ENCODE measurements at places on chromosomes 11 and 22.

GRCh38 chr11:108278546-108278945 is 55.7 kb downstream of the ATM start:
- no peak for DNase-seq

DNA sequence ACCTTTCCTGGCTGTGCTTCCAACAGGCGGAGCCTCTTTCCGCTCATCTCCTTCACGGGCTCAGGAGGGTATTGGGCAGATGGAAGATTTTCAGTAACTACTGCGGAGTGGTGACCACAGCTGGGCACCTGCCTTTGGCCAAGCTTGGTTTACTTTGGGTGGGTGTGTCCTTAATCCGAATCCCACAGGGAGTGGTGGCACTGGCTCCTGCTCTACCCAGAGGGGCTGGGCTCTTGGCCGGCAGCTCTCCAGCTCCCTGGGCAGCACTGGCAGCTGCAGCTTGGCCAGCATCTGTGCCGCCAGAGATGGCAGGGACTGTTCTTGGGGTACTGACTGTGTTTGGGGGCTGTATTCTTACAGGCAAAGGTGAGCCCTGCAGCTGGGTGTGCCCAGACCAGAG is 29.8 kb downstream of the BID start:
- DNase-seq, result no peak

GRCh38 chr22:49068861-49069500 is 758.7 kb downstream of the BRD1 start:
- DNase-seq, result no peak

DNA sequence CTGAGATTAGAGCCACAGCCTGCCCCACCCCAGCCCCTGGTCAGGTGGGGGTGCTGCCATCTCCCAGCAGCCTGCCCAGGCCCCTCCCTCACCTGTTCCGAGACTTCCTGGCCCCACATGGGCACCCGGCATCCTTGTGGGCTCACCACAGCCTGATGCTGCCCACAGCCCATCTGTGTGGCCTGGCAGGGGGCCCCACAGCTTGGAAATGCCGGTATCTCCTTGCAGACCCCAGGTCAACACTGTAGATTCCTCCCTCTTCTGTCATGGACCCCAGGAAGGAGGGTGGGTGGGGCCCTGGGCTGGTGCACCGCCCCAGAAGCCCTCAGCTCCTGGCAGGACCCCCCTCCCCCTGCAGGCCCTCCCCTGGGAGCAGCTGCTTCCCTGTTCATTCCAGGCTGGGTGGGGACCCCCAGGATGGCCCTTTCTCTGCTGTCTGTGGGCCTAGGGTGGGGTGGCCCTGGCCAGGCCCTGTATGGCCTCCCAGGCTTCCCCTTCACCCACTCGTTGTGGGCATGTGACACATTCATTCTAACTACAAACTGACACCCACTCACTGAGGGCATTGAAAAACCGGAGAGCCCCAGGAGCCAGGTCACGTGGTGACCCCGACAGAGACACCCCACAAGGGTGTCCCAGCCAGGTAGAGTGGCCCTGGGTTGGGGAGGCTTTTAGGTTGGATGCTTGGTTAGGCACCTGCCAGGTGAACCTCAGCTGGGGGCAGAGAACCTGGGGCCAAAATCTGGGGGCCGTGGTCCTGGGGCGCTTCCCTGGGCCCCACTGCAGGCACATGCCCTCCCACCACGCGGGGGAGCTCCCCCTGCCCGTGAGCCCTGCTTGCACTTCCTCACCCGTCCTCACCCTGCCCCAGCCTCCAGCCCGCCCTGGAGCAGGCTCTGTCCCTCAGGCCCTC is 44.1 kb upstream of the CCDC188 start:
- DNase-seq, result no peak

DNA sequence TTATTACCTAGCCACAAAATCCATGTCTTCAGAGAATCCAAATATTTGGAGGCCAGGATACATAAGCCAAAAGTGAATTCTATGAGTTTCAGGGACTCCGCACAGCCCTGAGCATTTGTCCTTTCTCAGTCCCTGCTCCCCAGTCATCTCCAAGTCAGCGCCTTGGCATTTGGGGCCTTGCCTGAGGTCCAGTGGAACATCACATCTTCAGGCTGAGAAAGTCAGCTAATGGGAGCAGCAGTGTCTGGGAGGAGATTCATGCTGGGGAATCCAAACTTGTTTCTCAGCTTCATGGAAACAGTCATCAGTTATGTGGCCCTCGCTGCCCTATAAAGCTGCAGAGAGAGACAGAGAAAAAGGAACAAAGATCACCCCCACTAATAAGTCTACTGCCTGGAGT is 70.9 kb downstream of the BARX2 start:
- no peak for DNase-seq

- no peak for DNase-seq
Measured at GRCh38 chr11:44661311-44661717, 65.4 kb upstream of the TSPAN18 start.

DNA sequence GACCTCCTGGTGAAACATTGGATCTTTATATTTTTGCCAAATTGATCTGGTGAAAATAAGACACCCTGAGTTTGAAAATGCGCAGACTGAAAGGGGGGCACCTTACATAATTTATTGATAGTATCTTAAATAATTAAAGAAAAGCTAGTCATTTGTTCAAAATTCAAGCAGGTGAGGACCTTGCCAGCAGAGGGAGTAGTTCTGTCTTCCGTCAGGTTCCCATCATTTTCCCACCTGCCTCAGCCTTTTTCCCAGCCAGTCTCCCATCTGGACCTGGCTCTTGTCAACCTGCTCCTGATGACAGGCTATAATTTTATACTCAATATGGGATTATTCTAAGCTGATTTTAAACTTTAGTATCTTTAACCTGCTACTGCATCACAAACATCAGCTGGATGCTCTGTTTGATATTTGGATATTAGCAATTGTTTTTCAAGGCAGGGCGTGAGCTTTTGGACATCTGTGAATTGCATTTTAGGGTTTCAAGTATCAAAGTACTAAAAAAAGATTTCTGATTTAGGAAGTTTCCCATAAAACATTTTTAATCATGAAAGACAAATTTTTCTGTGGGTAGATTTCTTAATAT is 132.0 kb downstream of the ELP4 start:
- DNase-seq, result peak; percentile 10

GRCh38 chr11:123430721-123431497 is 840 bp downstream of the GRAMD1B start:
- no peak for DNase-seq

DNA sequence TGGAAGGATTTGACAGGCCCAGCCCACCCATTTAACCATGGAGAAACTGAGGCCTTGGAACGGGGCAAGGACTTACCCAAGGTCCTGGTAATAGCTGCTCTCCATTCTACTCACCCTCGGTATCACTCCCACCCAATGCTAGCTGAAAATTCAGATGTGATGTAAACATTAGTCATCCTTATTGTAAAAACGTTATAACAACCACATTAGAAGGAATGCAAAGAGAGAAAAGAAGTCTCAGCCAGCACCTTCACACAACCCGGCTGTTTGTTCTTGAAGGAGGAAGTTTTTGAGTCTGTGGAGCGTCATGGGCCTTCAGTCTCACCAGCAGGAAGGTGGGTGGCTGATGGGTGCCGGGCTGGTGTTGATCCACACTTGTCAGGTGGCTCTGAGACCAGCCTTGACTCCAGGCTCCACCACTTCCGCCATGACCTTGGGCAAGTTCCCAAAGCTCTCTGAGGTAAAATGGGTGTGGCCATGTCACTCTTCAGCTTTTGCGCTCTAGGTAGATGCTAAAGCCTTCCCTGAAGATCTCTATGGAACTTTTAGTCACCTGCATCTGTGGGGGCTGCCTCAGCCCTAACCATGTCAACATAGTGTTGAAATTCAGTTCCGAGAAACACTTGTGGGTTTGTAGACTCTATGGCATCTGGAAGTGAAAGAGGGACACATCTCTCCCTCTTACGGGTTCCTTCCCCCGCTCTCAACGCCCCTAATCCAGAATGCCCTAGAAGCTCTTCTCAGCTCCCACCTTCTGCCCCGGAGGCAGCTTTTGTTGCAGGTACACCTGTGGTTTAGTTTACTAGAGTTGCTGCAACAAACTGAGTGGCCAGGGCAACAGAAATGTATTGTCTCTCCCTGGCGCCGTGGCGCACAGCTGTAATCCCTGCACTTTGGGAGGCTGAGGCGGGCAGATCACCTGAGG is 14.8 kb downstream of the CD6 start:
- no peak for DNase-seq

DNA sequence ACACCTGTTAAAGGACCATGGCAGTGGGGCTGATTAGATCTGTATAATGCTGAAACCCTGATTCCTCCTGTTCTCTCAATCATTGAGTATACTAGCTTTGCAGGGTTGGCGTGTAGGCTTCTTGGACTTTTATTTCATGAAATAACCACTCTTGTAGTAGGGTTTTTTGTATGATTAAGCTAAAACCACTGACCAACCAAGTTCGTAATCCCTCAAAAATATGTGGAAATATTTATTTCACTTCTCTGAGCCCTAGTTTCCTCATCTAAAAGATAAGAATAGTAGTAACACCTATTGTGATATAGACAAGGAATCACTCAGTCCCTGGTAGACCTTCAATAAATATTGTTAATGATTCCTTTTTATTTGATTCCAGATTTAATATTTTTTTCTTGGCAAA is 4.2 kb downstream of the API5 start:
- no peak for DNase-seq

GRCh38 chr11:28727254-28727653 is 619.1 kb downstream of the METTL15 start:
- DNase-seq, result no peak

GRCh38 chr11:117391181-117391580 is 63.5 kb downstream of the CEP164 start:
- no peak for DNase-seq

DNA sequence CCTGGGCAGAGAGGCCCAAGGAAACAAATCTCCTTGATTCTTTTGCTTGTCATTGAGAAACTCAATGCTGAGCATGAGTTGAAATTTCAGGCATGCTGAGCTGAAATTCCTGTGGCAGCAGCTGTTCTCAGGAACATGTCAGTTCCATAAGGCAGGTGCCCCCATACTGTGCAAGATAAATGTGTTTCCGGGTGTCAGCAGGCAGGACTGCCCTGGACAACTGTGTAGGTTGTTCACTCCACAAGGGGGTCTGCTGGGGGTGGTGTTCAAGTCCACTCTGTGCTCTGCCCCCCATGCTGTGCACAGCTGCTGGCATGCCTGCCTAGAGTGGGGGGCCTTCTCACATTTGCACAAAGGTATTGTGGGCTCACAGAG is 133.7 kb downstream of the CTTN start:
- DNase-seq, result no peak

DNA sequence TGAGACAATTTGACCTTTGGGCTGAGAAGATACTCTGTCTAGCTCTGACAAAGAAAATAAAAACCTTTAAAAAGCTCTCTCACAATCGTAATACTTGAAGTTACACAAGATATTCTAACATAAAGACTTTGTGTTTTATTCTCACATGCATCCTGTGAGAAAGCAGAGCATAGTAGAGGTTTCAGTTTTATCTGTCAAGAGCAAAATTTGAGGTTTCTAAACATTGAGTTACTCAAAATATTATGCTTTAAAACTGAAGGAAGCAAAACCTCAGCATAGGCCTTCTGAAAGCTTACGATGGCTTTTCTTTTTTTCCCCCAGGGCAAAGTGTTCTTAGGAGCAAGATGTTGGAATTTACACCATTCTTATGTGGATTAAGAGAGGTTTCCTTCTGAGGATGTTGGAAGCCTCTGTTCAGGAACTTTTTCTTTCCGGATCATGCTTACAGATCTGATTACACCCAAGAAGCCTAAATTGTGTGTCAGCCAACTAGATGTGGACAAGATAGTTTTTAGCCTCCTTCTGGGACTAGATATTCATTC is 15.0 kb upstream of the OR51M1 start:
- no peak for DNase-seq

DNA sequence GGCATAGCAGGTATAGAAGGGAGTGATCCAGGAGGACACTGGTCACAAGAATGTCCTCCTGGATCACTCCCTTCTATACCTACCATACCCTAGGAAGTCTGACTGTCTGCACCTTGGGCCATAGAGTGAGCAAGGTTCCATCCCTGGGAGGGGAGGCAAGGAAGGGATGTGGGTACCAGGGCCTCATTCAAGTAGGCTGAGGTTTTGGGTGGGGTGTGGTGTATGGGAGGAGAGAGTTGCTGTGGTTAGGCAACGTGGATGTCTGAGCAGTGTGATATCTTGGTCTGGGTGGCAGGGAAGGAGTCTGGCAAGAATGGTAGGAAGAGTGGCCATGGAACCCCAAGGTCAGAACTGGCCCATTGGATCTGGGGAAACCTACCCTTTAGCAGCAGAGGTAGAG is 13.2 kb downstream of the PPFIBP2 start:
- DNase-seq, result no peak

- no peak for DNase-seq
Measured at GRCh38 chr11:12727563-12728211, 53.5 kb downstream of the TEAD1 start.

GRCh38 chr11:108694846-108695245 is 30.0 kb downstream of the DDX10 start:
- DNase-seq, result no peak

DNA sequence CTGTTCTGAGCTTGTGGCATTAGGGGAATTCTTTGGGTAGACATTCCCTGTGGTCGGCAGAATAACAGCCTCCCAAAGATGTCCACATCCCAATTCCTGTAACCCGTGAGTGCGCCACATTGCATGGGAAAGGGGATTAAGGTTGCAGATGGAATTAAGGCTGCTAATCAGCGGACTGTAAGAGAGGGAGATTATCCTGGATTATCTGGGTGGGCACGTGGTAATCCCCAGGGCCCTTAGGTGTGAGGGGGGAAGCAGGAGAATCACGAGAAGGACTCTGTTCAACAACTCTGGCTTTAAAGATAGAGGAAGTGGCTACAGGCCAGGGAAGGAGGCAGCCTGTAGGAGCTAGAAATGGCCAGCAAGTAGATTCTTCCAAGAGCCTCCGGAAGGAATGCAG is 16.0 kb downstream of the CACNG2 start:
- DNase-seq, result no peak

DNA sequence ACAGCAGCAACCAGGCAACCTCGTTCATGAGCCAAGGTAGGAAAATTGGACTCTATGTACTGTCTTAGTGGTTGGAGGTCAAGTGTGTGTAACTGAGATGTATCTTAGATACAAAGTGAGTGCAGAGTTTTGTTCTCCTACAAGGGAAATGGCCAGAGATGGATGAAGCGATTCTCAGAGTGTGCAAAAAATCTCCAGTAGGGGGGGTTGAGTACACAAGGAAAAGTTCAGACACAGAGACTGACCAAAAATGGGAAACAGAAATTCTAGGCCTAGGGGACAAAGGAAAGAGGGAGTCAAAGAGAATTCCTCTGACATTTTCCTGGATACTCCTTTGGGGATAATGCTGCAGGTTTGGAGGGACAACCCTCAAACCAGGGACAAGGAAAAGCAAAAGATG is 38.2 kb upstream of the OR5AK2 start:
- no peak for DNase-seq

GRCh38 chr11:2831781-2832532 is 53.6 kb downstream of the CDKN1C start:
- no peak for DNase-seq

DNA sequence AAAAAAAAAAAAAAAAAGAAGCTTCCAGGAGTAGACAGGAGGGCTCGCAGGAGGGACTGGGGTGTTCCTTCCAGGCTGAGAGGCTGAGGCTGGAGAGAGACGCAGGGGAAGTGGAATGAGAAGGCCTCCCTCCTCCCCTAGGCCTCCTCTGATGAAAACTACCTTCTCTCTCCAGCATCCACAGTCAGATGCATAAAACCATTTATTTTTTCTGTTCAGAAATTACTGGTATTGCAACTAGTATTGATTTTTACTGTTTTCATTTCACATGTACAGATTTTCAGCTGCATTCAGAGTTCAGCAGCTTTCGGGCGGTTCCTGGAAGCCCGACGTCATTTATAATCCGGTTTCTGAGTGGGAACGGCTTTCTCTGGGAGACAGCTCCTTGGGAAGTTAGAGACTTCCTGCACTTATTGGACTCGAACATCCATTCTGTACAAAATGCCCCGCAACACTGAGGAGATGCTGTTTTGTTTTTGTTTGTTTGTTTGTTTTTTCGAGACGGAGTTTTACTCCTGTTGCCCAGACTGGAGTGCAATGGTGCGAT is 6.9 kb upstream of the NFAM1 start:
- DNase-seq, result no peak
